H1 (cell line): ENCODE measurements at places on chromosomes 12 and 14. TPM values are rescaled to one million over a fixed set of nuclear protein-coding genes. Genes with fewer than 3 reads are reported as not detected.

DNA sequence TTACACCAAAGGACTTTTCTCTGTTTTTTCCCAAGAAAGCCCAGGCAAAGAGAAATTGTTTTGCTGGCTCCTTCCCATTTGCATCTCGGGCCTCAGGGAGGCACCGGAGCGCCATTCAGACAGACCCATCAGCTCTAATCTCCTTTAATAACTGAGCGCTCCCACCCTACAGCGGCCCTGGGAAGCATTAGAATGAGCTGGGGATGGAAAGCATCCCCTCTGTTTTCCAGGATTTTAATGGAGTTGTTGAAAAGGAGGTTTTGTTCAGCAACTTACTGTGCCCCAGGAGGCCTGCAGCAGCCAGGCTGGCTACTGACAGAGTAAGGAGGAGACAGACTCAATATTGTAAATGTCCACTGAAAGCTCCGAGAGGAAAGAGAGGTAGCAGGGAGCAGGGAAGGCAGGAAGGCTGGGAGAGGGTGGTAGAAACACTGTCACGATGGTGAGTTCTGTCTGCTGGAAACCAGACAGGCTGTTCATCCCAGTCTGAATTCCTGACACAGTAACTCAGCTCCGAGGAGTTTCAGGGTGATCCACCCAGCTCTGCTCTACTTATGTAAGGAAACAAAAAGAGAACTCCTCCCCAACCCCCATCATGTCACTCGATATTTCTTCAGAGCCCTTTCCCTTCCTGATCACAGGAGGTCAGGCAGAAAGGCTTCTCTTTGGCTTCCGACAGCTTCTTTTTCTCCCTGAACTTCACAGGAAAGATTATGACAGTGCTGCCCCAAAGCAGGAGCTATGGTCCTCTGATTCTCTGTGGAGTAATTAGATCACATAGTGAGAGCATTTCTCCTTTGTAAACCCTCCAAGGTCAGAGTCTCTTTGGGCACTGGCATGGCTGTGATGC lies 62.5 kb upstream of the TMEM132D start:
- H3K36me3 ChIP-seq, result no peaks in the 10 kb centered on the region
- no peak overlapping the region for H3K4me3 ChIP-seq
- H3K27ac ChIP-seq, result no peak overlapping the region
- DNase-seq, result peak; percentile 53
- H3K27me3 ChIP-seq, result no peaks in the 10 kb centered on the region

- peaks cover 5% of the 10 kb centered on the region for H3K4me1 ChIP-seq
- H3K36me3 ChIP-seq, result no peaks in the 10 kb centered on the region
- H3K27ac ChIP-seq, result no peak overlapping the region
- no peak for DNase-seq
- no peaks in the 10 kb centered on the region for H3K27me3 ChIP-seq
Measured at GRCh38 chr14:52020161-52020714, 30.9 kb downstream of the RTRAF start.

- peaks cover 15% of the 10 kb centered on the region for H3K4me1 ChIP-seq
- H3K4me3 ChIP-seq, result no peak overlapping the region
- H3K27ac ChIP-seq, result no peak overlapping the region
- no peaks in the 10 kb centered on the region for H3K36me3 ChIP-seq
- H3K27me3 ChIP-seq, result peaks cover 26% of the 10 kb centered on the region
Measured at GRCh38 chr14:103103461-103104388, 9.2 kb downstream of the EXOC3L4 start.

The FLVCR2 gene
- total RNA-seq, result 7.1 and 12.9 TPM in 2 replicates

DNA sequence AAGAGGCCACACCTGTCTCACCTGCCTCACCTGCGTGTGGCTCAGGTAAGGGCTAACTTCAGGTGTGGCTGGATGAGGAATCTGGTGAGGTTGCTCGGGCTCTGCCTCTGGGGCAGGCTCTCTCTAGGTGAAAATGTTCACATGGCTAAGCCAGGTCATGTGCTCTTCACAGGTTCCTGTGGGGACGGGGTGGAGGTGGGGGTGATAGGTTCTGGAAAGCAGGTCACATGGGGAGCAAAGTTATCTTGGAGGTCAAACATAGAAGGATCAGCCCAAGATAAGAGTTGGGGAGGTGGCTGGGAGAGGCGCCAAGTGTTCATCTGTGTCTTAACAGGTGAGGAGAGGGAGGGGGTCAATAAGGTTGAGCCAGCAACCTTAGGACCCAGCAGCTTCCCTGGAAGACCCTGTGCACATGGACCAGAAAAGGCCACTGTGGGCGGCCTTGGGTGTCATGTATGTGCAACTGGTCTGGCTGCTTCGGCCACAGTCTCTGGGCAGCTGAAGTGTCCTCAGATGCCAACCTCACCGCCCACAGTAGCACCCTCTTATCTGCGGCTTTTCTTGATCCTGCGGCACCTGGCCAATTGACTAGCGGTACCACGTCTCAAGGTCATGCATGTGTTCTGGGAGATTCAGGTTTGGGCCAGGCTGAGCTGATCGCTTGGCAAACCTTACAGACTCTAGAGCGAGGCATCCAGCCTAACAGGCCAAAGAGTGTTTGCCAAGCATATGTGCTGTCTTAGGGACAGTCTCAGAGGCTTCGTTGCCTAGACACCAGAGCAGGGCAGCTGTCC lies 60.5 kb downstream of the CACNA1C start:
- H3K27me3 ChIP-seq, result no peaks in the 10 kb centered on the region
- H3K4me3 ChIP-seq, result no peak overlapping the region
- H3K4me1 ChIP-seq, result no peaks in the 10 kb centered on the region
- no peak overlapping the region for H3K27ac ChIP-seq

GRCh38 chr12:56377310-56377988 lies 14.8 kb upstream of the APOF start:
- H3K27ac ChIP-seq, result no peak overlapping the region
- H3K4me3 ChIP-seq, result no peak overlapping the region
- H3K36me3 ChIP-seq, result no peaks in the 10 kb centered on the region
- DNase-seq, result no peak
- no peaks in the 10 kb centered on the region; the same call in 1 of the 2 replicates for H3K4me1 ChIP-seq

DNA sequence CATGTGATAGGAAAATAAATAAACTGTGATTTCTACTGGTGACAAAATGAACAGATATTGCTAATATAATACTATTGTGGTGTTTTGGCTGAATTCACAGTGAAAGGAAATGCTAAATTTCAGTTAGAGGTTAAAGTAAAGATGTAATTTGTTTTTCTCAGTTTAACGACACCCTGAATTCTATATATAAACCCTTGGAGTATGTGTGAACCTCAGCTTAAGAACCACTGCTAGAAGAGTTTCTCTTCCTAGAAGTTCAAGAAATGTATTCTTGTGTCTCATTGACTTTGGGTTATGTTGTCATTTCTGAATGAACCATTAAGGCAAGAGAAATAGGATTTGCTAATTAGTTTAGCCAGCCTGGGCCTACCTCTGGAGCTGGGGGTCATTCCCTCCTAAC lies 8.2 kb downstream of the FBXO34 start:
- no peak overlapping the region for H3K4me3 ChIP-seq
- no peaks in the 10 kb centered on the region for H3K27me3 ChIP-seq
- no peak overlapping the region for H3K27ac ChIP-seq
- no peaks in the 10 kb centered on the region for H3K4me1 ChIP-seq
- H3K36me3 ChIP-seq, result no peaks in the 10 kb centered on the region

The CPM gene
- total RNA-seq, result 1.1 and 3.1 TPM in 2 replicates

GRCh38 chr14:106547735-106548434 lies 1021.5 kb downstream of the TMEM121 start:
- no peak overlapping the region for H3K4me3 ChIP-seq
- no peak for DNase-seq
- no peaks in the 10 kb centered on the region for H3K4me1 ChIP-seq
- no peaks in the 10 kb centered on the region for H3K36me3 ChIP-seq
- H3K27ac ChIP-seq, result no peak overlapping the region

The FAM181A gene
- not detected in 2 replicates for total RNA-seq

The BDKRB1 gene
- total RNA-seq, result not detected in 2 replicates

GRCh38 chr14:100020629-100021028 lies 44.6 kb upstream of the EVL start:
- no peak for DNase-seq
- H3K27me3 ChIP-seq, result no peaks in the 10 kb centered on the region
- peaks cover 3% of the 10 kb centered on the region; the same call in 1 of the 2 replicates for H3K4me1 ChIP-seq
- H3K4me3 ChIP-seq, result no peak overlapping the region

DNA sequence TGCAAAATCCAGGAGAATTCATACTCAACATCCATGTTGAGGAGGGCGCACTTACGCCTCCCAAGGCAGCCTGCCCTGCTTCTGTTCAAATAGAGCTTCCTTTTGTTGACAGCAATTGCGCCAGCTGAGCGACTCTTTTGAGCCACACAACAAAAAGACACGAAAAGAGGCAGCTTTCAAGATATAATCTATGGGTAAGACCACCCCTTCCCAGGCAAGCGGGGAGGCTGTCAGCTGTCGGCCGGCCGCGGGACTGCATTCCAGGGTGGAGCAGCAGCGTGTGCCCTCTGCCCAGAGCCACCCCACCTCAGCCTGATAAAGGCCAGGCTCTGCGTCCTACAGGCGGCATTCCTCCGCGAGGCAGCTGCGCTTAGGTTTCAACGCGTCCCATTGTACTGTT lies 15.8 kb upstream of the STAB2 start:
- peak overlapping the region; percentile 8; the same call in 1 of the 2 replicates for H3K4me3 ChIP-seq
- H3K36me3 ChIP-seq, result no peaks in the 10 kb centered on the region
- no peaks in the 10 kb centered on the region; the same call in 1 of the 2 replicates for H3K27me3 ChIP-seq
